ENCODE measurements at places on chromosomes 2 and 18.

GRCh38 chr2:180990337-180990736 lies 9.9 kb downstream of the UBE2E3 start:
- no peak for DNase-seq

DNA sequence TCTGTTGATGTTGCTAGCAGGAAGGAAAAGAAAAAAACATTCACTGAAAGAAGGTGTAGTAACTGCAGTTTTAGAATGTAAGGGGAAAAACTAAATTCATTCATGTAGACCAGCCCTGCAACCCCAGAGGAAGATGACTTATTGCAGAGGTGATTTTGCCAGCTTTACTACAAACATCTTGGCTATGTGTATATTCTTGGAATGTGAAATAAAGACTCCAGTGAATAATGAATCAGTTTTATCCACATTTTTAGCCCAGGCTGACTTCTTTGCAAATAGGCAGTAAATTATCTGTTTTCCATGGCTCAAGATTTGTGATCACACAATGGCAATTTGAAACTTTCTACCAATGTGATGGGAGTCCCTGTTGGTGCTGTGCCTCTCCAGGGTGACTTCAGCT lies 206.1 kb upstream of the SETBP1 start:
- no peak for DNase-seq

- DNase-seq: no peak
These were observed 342.9 kb downstream of the PARD3B start for GRCh38 chr2:204888222-204888621.

DNA sequence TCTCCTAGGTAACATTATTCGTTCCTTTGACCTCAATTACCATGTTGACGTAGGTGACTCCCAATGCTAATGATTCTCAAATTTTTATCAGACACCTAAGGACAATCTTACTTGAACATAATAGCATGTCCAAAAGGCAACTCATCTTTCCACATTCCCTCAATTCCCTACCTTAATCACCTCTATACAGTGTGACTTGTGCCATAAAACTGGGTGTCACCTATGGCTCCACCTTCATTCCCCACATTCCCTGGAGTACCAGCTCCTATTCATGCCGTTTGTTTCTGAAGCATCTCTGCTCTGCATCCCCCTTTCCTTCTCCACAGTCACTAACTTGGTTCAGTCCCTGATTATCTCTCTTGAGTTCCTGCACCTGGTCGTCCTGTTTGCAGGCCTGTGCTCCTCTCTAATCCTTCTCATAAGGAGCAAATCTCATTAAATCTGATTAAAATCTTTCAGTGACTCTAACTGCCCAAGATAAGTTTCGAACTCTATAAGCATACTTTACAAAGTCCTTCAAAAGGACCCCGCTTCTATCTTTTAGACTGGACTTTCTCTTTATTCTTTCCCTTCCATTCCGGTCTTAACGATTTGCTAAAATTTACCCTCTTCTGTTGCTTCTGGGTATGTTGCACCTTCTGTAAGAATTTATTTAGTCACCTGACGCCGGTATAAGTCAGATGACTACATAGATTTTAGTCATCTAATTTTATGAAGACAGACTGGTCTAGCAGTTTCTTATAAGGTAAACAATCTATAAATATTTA lies 128.7 kb downstream of the OSBPL1A start:
- DNase-seq: no peak

- no peak for DNase-seq
These were observed at the start of gene NOL4 for GRCh38 chr18:34224423-34225217. Gene NOL4, minus strand, starts transcription at chr18:34224913. Its CDS starts 1,660 bp downstream, at chr18:34223253.

Data from activated CD4-positive, alpha-beta T cell treated with anti-CD3 and anti-CD28 coated beads for 1 hour (primary cell).